ENCODE measurements at places on chromosomes 2 and 18.

GRCh38 chr2:23330214-23330613 lies 54.8 kb upstream of the KLHL29 start:
- no peak for DNase-seq

DNA sequence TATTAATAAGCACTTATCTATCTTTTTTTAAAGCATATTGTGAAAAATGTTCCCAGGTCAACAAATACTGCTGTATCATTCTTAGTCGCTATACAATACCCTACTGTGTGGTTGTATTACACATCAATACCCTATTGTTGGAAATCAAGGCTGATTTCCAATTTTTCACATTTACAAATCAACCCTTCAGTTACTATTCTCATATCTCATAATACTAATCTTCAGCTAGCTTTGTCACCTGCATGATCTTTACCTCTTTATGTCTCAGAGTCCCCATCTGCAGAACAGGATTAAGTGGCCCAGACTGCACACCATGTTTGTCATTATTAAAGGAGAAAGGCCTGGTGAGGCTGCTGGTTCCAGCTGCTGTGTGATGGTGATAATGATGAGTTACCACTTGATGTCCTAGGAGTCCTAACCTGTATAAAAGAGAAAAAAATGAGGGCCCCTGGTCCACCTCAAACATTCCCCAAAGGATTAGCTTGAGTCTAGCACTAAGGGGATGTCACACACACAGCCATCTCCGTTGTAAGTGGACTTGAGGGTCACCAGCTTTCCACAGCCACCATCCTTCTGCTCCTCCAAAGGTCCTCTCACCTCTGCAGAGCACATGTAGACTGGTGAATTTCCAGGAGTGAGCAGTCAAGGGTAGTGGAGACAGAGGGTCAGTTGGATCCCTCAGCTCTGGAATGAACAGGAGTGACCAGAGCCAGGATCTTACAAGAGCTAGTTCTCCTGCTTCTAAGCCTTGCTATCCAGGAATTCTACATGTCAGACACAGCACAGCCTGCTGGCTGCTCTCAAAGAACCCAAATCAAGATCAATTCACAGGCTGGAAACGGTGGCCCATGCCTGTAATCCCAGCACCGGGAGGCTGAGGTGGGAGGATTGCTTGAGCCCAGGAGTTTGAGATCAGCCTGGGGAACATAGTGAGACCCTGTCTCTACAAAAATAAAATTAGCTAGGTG lies 36.0 kb upstream of the BIN1 start:
- no peak for DNase-seq

GRCh38 chr18:54736981-54737380 lies 91.3 kb upstream of the RAB27B start:
- no peak for DNase-seq

GRCh38 chr2:3956892-3957291 lies 253.5 kb downstream of the DCDC2C start:
- no peak for DNase-seq

GRCh38 chr18:22932885-22933205 lies 283 bp upstream of the RBBP8 start:
- DNase-seq, result no peak

GRCh38 chr18:60599267-60599666 lies 226.7 kb upstream of the MC4R start:
- DNase-seq, result peak; percentile 8

- no peak for DNase-seq
Observed at GRCh38 chr2:143764706-143765105, 635.5 kb downstream of the ARHGAP15 start.

GRCh38 chr2:26477911-26478253 lies at the start of gene OTOF:
TSS of gene OTOF (minus strand) at chr2:26478124.
- DNase-seq, result no peak

GRCh38 chr2:115248066-115248465 lies 805.6 kb downstream of the DPP10 start:
- DNase-seq, result no peak

GRCh38 chr2:207860685-207861084 lies 91.0 kb upstream of the FZD5 start:
- no peak for DNase-seq

DNA sequence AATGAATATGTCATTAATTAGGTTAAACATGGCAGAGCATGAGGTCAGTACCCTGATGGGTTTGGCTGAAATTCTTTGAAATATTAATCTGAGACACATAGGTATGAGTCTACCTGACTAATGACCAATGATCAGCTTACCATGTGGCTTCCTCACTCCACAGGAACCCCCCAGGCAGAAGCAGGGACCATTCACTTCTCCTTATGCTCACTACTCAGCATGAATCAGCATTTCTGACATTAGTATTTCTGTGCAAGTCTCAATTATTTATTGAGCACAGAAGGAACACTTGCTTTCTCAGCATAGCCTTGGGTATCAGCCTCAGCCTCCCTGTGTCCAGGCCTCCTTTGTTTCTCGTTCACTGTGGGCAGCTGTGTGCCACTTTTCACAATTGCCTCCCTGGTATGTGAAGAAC lies 9.3 kb upstream of the KCNE4 start:
- no peak for DNase-seq

DNA sequence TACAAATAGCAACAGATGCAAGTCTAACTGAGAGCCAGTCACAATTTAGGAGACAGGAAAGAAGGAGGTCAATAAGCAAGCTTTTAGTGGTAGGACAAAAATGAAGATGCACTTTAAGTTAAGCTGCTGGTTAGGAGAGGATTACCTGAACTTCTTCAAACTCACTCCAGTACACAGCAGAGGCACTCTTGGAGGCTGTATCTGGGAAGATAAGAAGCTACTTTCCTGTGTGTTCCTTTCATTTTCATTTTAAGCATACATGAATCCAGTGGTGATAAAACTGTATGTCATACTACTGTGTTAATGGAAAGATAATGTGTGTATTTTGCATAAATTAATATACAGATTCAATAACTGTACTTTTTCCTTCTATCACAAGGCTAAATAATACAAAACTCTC lies 49.6 kb downstream of the HYCC2 start:
- DNase-seq, result no peak

DNA sequence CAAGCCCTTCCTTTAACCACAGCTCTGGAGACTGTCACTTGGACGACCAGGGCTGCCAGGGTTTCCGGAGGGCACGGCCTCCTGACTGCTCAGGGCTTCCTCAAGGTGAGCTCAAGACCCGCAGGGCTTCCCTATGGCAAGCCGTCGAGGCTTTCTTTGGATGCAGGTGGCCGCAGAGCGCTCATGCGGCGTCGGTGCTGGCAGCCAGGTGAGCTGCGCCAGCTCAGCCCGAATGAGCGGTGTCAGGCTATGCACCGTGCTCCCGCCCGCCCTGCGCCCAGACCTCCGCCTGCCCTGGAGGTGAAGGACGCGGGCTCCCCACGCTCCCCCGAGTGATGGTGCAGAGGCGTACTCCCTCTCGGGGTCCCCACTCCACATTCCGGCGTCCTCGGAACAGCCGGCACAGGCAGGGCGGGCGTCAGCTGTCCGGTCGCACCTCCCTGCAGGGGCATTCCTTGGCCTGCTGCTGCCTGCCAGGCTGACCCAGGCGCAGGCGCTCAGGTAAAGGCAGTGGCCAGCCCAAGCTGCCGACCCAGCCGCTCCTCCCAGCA lies 20.8 kb upstream of the TUBB6 start:
- DNase-seq, result no peak

DNA sequence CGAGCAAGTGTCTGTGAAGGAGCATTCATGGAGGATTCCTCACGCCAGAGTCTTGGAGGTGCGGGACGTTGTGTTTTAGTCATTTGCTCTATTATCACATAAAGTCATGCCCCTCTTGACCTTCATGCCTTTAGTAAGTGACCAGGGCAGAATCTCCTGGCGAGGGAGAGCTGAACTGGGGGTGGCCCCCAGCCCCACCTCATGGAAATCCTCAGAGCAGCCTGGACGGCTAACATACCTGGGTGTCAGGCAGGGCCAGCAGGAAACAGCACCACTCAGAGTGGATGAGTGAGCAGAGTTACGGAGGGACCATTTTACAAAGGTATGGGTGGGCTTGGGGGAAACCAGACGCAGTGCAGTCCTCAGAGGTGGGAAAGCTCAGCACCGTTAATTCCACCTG lies 56.1 kb downstream of the MCFD2 start:
- no peak for DNase-seq

- DNase-seq, result no peak
Observed at GRCh38 chr2:40483549-40484243, 31.8 kb upstream of the SLC8A1 start.

- DNase-seq, result no peak
Observed at GRCh38 chr2:154067124-154067523, 195.4 kb downstream of the GALNT13 start.

- no peak for DNase-seq
Observed at GRCh38 chr2:223283771-223284170, 231.8 kb downstream of the KCNE4 start.

DNA sequence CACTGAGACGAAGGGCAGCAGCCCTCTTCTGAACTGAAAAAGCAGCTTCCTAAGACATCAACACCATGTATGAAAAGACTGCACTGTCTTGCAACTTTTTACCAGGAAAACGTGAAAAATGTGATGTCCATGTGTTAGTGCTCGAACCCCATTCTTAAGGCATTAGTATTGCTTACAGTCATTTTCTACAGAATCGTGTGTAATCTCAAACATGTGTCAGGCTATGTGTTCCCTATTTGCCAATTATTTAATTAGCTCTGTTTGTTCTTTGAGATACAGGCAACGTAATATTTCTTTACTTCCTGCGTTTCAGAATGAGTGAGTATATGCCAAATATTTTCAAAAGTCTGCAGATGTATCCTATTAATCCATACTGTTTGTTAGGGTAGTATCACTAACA lies 307.7 kb upstream of the CCDC68 start:
- no peak for DNase-seq

- no peak for DNase-seq
Observed at GRCh38 chr2:7288484-7288883, 371.3 kb downstream of the RNF144A start.

- no peak for DNase-seq
Observed at GRCh38 chr2:223797037-223797436, 40.3 kb downstream of the AP1S3 start.

DNA sequence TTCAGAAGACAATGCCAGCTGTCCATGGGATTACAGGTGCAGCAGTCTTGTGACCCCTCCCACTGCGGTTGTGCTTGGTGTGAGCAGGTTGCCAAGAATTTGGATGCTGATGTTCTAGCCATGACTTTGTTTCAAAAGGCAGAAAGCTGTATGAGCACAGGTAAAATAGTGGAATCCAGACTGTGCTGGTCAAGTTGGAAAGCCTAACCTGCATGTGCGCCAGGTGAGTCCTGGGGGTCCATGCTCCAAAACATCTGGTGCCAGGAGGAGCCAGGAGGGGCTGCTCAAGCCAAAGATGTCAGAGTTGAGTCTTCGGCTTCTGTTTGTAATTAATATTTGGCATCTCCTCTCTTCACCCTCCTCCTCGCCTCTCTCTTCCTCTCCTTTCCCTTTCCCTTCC lies 330.1 kb downstream of the MYCN start:
- no peak for DNase-seq

DNA sequence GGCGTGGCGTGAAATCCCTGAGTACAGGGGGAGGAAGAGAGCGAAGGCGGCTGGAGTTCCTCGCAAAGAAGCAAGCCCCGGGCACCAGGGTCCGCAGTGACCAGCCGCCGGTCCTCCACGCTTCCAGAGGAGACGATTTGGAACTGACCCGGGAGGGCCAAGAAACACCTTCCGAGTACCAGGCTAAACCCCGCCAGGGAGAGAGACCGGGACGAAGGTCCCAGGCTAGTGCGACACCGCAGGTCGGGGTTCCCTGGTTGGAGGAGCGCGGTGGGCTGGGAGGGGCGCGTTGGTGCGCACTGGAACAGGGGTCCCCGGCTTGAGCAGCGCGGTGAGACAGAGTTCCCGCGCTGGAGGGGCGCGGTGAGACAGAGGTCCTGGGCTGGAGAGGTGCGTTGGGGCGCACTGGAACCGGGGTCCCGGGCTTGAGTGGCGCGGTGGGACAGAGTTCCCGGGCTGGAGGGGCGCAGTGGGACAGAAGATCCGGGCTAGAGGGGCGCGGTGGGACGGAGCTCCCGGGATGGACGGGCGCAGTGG lies 901 bp downstream of the WDFY1 start:
- DNase-seq, result peak; percentile 41

All from GM20000 (cell line).